ENCODE measurements at places on chromosomes 11 and 22.

- no peak for DNase-seq
These were observed 72.9 kb downstream of the LARGE2 start for GRCh38 chr11:45995342-45995734.

DNA sequence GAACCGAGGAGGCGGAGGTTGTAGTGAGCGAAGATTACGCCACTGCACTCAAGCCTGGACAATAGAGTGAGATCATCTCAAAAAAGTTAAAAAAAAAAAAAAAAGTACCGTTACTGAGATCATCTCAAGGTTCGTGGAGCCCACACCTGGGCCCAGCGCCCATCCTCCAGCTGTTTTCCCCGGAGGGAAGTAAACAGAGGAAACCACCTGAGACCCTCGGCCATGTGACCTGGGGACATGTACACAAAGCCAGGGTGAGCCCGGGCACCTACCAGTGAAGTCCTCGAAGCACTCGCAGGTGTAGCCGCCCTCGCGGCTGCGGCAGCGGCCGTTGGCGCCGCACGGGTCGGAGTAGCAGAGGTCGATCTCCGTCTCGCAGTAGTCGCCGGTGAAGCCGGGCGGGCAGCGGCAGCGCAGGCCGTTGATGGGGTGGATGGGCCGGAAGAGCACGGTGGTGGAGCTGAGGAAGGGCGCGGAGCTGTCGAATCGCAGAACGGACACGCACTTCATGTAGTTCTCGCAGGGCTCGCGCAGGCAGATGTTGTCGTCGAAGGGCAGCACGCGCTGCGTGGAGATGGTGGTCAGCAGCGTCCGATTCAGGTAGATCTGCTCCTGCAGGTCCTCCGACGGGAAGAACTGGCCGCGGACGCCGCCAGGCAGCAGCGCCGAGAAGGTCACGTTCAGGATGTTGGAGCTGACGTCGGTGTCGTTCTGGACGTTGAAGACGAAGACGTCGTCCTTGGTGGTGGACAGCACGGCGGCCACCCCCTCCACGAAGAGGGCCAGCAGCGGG is 73.8 kb downstream of the CELSR1 start:
- no peak for DNase-seq

GRCh38 chr11:62393061-62393611 is 25.7 kb upstream of the SCGB1A1 start:
- peak; percentile 45 for DNase-seq

DNA sequence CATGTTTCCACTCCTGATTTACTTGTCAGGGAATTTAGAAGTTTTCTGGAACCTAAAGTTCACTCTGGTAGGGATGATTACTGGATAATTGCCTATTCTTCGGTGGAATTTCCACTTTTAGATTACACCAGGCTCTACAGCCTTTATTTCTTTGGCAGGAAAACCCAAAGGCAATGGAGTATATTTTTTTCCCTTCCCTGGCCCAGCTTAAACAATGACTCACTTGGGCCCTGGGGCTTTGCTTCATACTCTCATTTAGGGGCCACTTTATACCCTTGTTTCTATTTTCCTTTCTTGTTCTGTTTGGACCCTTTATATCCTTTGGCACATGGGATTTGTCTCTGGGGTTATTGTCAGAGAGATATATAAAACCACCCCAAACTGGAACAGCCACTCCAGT is 114.7 kb downstream of the CSTPP1 start:
- no peak for DNase-seq

DNA sequence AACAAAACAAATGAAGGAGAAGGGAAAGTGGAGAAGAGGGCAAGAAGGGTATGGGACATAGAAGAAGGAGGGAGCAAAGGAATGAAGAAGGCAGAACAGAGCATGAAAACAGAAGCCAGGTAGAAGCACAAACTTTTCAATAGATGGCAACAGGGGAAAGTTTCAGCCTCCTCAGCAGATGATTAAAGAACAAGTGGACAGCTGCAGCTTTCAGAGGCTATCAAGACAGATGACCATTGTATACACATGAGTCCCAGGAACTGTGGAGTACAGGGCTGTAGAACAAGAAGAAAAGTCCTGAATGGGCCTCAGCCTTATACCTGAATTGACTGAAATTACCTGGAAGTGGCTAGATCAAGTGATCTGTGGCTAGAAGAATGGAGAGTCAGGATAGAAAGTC is 62.0 kb upstream of the FIBIN start:
- no peak for DNase-seq

- DNase-seq, result peak; percentile 23
These were observed 132.8 kb upstream of the PITPNB start for GRCh38 chr22:28051787-28052356.

- DNase-seq, result no peak
These were observed 28.1 kb upstream of the ACAT1 start for GRCh38 chr11:108093128-108093904.

DNA sequence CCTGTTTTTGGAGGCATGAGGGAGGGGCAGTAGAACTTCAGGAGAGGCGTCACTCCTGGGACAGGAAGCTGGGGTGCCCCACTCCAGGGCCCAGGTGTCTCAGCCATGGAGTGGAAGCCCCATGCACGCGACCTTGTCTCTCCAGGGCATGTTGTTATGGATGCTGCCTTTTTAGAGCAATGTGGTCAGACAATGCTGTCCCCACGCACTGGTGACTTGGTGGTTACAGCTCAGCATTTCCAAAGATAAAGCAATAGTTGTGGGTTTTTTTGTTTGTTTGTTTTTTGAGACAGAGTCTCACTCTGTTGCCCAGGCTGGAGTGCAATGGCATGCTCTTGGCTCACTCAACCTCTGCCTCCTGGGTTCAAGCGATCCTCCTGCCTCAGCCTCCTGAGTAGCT is 22.3 kb downstream of the EIF4G2 start:
- DNase-seq, result no peak

DNA sequence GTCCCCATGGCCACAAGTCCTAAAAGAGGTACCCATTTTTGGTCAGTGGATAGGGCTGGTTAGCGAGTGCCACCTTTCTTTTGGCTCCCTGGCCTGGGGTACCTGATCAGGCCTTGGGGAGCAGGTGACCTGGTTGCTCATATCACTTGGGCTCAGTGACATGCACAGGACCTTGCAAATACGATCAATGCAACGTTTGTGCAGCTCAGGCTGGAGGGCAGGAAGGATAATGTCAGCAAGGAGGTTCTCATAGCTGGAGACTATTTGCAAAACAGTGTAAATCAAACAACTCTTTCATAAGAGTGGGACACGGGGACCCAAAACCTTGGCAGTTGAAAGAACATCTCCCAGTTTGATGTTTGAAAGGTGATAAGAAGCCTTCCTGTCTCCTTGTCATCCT is 127.4 kb upstream of the CADM1 start:
- no peak for DNase-seq

- DNase-seq, result no peak
These were observed 58.6 kb downstream of the DSCAML1 start for GRCh38 chr11:117738246-117738957.

DNA sequence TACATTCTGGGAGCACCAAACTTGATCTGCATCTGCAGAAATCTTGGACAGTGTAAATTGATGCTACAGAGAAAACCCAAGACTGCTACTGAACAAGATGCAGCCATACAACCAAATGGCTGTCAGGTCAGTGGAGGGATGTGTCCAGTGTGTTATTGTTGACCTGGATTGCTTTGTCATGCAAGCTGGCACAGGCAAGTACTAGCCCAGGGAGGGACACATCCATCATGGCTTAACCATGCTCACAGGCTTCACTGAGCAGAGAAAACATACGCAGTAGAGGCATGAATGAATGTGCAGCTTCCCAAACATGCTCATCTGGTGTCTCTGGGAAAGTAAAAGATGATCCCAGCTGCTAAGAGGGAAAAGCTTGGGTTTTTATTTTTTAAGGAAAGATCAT is 93.6 kb downstream of the MTNR1B start:
- DNase-seq, result no peak

- DNase-seq, result no peak
These were observed 50.3 kb downstream of the GRAMD1B start for GRCh38 chr11:123480290-123480815.

GRCh38 chr11:102419181-102419580 is 33.4 kb downstream of the TMEM123 start:
- DNase-seq, result no peak

DNA sequence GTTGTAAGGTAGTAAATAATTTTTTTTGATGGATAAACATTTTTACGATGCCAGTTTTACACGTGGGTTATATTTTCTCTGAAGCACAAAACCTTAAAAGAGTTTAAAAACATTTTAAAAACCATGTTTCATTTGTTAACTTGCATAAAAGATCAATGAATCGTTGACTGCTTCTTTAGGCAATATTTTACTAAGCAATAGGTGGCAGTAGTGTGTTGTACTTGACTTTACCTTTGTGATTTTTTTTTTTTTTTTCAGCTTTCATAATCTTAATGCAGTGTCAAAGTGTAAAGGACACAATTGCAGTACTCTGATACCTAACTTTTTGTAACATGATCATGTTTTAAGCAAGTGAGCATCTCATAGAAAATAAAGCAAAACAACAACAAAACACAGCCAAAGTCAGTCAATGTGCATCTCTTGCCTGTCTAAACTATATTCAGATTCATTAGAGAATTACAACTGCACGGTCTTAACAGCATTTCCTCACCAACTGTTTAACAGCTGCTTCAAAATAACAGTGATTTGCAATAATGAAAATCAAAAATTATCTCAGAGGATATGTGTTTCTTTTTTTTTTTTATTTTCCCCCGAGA is 27.7 kb downstream of the DNAJC24 start:
- DNase-seq, result peak; percentile 25

DNA sequence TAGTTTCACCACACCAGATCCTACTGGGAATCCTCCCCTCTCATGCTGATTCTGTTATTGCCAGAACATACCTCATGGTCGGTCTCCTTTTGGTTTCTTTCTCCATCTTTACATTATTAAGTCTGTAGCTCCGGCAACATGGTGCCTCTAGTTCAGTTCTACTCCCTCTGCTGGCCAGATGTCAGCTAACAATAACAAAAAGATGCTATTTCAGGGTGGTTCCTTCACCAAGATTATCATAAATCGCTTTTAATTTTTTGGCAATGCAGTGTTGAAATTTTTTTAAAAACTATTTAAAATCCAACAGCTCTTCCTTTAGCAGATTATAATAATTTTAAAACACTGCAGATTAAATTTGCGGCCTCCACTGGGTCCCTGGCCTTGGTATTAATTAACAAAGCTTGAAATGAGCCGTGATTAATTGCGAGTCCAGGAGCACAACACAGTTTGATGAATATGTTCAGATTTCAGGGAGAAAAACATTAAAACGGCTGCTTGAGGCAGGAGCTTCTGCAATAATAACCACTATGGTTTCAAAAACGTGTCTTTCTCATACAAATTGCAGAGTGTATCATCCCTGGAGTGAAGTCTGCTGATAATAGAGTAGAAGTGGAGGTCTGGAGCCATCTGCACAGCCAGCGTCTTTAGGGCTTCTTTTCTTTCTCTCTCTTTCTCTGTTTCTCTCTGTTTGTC is 492.9 kb upstream of the KIRREL3 start:
- no peak for DNase-seq

- DNase-seq, result no peak
These were observed 141.3 kb downstream of the ATG16L2 start for GRCh38 chr11:72955466-72955865.

DNA sequence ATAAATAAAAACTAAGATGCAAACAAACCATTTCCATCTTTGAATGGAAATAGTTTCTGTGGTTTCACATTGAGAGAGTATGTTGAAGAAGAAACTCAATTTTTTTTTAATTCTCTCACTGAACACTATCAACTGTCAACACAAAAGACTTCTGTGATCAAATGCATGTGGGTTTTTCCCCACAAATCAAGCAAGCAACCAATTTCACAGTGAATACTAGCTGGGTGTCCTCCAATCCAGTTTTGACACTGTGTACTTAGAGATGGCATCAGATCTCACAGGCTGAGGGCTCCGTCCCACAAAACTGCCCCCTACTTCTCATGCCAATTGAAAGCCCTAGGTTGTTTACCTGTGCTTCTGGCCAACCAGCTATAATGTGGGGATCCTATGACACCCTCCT is 34.5 kb downstream of the CTSC start:
- DNase-seq, result peak; percentile 44

- no peak for DNase-seq
These were observed 199.7 kb upstream of the POU2AF2 start for GRCh38 chr11:111045874-111046273.

- DNase-seq, result no peak
These were observed 29.8 kb upstream of the P2RY2 start for GRCh38 chr11:73188301-73188700.

- no peak for DNase-seq
These were observed 34.0 kb upstream of the EMID1 start for GRCh38 chr22:29171721-29172120.

DNA sequence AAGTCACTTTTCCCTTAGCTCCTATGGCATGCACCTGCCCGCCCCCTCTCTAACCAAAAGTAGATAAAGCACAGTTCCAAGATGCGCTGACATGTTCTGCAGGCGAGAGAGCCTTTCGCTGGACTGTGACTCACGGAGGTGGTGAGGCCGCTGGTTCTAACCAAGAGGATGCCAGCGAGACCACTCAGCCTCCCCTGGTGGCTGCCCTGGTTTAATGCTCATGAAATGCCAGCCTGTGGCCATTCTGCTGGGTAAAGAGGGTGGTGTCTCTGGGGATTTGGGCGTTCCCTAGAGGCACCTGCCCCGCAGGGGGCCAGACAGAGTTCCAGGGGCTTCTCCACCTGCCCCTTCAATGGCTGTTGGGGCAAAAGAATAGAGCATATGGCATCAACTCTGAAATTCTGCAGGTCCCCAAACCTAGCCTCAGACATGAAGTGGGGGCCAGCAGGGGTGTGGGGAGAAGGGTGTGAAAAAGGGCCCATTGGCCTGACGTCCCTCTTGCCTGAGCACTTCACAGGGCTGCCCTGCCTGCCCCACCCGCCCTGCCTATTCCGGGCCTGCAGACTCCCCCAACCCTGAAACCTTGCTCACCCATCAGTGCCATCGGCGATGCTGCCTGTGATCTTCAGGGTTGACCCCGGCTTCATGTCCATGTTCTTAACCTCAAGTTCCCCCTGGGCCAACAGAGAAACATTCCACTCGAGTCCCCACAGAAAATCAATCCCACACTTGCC is 8.5 kb downstream of the LGALS2 start:
- no peak for DNase-seq

- no peak for DNase-seq
These were observed 15.2 kb downstream of the PIM3 start for GRCh38 chr22:49975543-49976389.

DNA sequence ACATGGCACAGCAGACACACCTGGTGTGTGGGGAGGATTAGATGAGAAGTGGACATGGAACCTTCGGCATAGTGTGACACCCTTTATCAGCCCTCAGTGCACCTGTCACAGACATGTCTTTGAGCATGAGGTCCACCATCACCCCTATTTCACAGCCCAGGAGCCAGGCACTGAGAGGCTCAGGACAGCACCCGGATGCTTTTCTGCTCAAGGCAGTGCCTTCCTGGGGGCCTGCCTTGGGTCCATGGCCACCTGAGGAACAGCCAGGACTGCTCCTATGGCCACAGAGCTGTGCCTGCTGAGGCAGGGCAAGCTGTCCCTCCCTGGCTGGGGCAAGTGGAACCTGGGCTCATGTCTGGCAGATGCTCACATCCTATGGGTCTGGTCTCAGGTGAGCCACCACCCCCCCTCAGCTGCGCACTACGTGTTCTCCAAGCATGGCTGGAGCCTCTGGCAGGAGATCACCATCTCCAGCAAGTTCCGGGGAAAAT is 75.8 kb downstream of the MORC2 start:
- no peak for DNase-seq

- no peak for DNase-seq
These were observed 48.9 kb upstream of the TBCEL start for GRCh38 chr11:120974965-120975364.

GRCh38 chr11:60858731-60859464 is 3.1 kb upstream of the PTGDR2 start:
- DNase-seq, result no peak

GRCh38 chr11:63961608-63962412 is 12.6 kb upstream of the COX8A start:
- DNase-seq, result peak; percentile 51

GRCh38 chr11:593347-593746 is 17.1 kb downstream of the PHRF1 start:
- no peak for DNase-seq
